ENCODE measurements at places on chromosomes 4 and X. TPM values are rescaled to one million over a fixed set of nuclear protein-coding genes. Genes with fewer than 3 reads are reported as not detected.

DNA sequence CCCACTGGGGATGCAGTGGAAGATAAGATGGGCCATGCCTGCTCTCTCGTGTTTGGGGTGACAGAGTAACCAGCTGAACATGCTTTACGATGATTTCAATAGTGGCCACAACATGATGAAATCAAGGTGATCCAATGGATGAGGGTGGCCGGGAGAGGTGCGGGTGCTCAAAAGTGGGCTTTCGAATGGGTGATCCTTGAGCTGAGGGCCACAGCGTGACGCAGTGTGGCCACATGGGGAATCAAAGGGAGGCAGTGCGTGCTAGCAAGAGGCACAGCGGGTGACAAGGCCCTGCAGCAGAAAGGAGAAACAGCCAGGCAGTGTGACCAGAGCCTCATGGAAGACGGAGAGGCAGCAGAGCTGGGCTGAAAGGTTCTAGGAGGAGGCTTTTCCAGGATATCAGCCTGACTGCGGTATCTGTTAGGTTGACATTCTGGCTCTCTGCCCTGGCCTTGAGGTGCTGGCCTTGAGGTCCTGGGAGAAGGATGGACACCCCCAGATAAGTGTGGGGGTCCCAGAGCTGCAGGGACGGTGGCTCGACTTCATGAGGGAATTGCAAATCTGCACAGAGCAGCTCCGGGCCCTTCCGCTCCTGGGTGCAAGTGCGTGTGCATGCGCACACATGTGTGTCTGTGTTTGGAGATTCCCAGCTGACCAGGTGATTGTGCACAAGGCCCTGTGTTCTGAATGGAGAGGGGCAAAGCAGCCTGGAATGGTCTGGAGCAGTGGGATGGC is 38.0 kb upstream of the GPR78 start:
- no peak overlapping the region for H3K4me3 ChIP-seq
- H3K27me3 ChIP-seq, result peaks cover 6% of the 10 kb centered on the region
- no peak for DNase-seq
- H3K36me3 ChIP-seq, result no peaks in the 10 kb centered on the region
- no peaks in the 10 kb centered on the region for H3K4me1 ChIP-seq
- no peak overlapping the region for H3K27ac ChIP-seq

DNA sequence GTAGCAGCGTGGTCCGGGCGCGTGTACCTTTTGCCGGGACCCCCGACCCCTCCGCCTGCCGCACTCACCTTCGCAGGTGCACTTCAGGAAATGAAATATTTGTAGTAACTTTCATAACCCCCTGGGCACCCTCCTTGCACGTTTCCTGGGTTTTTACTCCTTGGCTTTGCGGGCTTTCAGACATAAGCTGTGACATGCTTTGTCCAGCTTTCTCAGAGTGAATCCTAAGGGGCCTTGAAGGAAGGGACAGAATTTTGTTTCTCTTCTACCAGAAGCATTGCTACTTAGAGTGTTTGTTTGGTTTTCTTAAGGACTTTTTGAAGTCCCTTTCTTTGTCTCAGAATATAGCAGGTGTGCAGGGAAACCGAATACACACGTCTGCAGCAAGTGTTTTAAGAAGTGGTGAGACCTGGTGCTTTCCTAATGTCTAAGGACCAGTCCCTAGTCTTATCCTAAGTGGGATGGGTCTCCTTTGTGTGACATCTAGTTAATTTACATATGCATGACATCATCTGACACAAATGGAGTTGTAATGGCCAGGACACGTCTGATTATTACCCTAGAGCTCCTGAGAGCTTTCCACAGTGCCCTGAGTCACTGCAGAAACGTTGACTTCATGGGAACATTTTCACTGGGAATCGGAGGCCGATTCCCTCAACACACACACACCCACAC is 1.3 kb downstream of the FAM149A start:
- H3K36me3 ChIP-seq, result no peaks in the 10 kb centered on the region
- peaks cover 24% of the 10 kb centered on the region for H3K27me3 ChIP-seq
- H3K4me1 ChIP-seq, result no peaks in the 10 kb centered on the region
- H3K4me3 ChIP-seq, result no peak overlapping the region

- H3K36me3 ChIP-seq, result no peaks in the 10 kb centered on the region
- no peak overlapping the region for H3K4me3 ChIP-seq
- no peaks in the 10 kb centered on the region for H3K27me3 ChIP-seq
- DNase-seq, result no peak
- H3K27ac ChIP-seq, result no peak overlapping the region
- H3K4me1 ChIP-seq, result no peaks in the 10 kb centered on the region
Observed at GRCh38 chr4:82213485-82214417, 160.0 kb downstream of the HNRNPD start.

DNA sequence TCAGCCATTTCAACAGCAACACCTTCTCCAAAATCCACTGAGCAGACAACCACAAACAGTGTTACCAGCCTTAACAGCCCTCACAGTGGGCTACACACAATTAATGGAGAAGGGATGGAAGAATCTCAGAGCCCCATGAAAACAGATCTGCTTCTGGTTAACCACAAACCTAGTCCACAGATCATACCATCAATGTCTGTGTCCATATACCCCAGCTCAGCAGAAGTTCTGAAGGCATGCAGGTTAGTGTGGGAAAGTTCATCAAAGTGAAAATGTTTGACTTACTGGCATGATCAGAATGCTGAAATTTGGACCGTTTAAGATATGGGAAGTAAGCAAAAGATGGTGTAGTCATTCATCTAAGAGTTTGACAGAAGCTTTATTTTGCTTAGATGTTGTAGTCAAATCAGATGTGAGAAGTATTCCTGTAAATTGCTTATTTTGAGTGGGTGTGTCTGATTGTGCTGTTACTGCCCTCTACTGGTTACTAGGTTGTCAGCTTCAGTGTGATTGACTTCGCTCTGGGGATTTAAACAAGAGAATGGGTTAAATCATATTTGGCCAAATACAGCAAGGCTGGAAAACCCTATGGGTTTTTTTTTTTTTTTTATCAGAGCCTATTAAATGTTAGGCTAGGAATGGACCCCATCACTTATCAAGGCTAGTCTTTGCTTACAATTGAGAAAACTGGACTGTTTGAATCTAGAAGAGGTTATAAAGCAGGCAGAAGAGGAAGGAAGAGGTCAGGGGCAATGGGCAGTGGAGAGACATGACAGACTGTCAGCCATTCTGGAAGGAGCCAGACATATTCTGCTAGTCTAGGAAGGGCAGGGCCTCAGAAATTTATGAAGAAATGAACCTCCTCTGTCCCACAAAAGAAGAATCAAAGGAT is 130.3 kb downstream of the DIPK2B start:
- no peaks in the 10 kb centered on the region for H3K4me1 ChIP-seq
- H3K4me3 ChIP-seq, result no peak overlapping the region
- no peak overlapping the region for H3K27ac ChIP-seq
- peaks cover 11% of the 10 kb centered on the region for H3K36me3 ChIP-seq
- no peaks in the 10 kb centered on the region for H3K27me3 ChIP-seq

DNA sequence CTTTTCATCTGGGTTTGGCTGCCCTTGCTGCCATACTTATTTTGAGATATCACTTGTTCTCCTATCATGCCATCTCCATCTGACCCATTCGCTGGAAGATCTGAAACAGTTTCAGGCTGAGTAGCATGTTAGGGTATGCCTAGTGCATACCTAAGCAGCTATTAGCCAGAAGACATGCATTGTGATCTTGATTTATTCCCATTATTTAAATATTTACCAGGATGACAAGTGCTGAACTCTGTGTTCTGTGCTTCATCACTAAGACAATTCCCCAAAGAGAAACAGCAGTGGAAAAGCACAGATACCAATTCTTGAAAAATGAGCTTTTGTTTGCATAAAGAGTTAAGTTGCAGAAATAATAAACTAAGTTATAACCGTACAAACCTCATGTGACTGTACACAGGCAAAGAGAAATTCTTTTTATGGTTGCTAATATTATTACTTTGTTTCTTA is 271.0 kb upstream of the ARSJ start:
- peaks cover 10% of the 10 kb centered on the region for H3K4me1 ChIP-seq
- H3K36me3 ChIP-seq, result no peaks in the 10 kb centered on the region
- peak; percentile 78 for DNase-seq

DNA sequence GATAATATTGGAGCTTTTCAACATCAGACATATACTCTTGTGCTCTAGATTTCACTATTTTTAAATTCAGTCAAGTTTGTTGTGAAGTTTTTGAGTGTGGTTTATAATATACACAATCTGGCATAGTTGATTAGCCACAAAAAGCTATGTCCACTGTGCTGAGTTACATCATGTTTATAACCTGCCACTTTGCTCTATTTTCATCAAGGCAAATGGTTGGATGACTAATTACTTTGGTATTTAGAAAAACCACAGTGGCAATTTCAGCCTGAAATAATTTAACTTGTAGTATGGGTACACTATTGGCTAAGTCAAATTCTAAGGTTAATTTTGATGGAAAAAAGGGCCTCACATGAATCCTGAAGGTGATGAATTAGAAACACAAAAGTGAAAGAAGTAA is 262.6 kb downstream of the C4orf33 start:
- H3K27me3 ChIP-seq, result peaks cover 9% of the 10 kb centered on the region
- no peaks in the 10 kb centered on the region for H3K36me3 ChIP-seq
- H3K4me1 ChIP-seq, result no peaks in the 10 kb centered on the region
- peak; percentile 40 for DNase-seq
- no peak overlapping the region for H3K4me3 ChIP-seq

DNA sequence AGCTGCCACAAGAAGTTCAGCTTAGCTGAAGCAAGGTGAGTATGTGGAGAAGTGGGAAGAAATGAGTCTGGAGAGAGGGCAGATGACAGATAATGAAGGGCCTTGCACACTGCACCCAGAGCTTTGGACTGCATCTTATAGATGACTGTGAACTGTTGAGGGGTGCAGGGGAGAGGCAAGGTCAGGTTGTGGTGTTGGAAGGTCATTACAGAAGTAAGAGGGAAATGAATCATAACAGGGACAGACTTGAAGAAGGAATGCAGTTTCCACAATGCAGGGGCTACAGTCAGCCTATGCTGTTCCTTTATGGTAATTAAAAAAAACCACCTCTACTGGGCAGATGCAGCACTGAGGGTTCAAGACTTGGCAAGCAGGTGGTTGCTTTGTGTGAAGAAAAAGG is 4.8 kb upstream of the IGFBP7 start:
- H3K4me3 ChIP-seq, result no peak overlapping the region
- peaks cover 16% of the 10 kb centered on the region for H3K4me1 ChIP-seq
- no peaks in the 10 kb centered on the region for H3K36me3 ChIP-seq
- no peaks in the 10 kb centered on the region for H3K27me3 ChIP-seq
- H3K27ac ChIP-seq, result no peak overlapping the region

- no peaks in the 10 kb centered on the region for H3K4me1 ChIP-seq
- DNase-seq, result peak; percentile 52
- H3K27ac ChIP-seq, result no peak overlapping the region
- no peaks in the 10 kb centered on the region for H3K36me3 ChIP-seq
- H3K4me3 ChIP-seq, result no peak overlapping the region
- H3K27me3 ChIP-seq, result no peaks in the 10 kb centered on the region
Observed at GRCh38 chr4:21768349-21769310, 179.9 kb downstream of the KCNIP4 start.

DNA sequence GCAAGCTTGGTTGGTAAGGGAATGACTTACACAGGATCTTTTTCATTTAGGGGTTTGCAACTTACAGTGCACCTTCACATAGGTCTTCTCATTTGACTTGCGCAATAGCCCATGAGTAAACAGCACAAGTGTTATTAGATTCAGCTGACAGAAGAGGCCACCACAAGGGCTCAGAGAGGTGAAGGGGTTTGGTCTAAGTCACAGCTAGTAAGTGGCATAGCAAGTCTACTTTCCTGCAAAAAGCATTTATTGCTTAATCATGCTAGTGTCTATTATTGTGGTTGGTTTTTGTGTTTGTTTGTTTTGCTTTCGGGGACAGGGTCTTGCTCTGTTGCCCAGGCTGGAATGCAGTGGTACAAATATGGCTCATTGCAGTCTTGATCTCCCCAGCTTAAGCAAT is 83.3 kb downstream of the SPRY1 start:
- DNase-seq, result peak; percentile 10
- no peaks in the 10 kb centered on the region for H3K27me3 ChIP-seq
- H3K27ac ChIP-seq, result no peak overlapping the region
- peaks cover 14% of the 10 kb centered on the region for H3K4me1 ChIP-seq

- H3K27ac ChIP-seq, result no peak overlapping the region
- H3K27me3 ChIP-seq, result no peaks in the 10 kb centered on the region
- DNase-seq, result peak; percentile 2
- no peaks in the 10 kb centered on the region for H3K4me1 ChIP-seq
- H3K36me3 ChIP-seq, result no peaks in the 10 kb centered on the region
Observed at GRCh38 chr4:170675568-170676262, 586.0 kb upstream of the AADAT start.

- peaks cover 2% of the 10 kb centered on the region for H3K36me3 ChIP-seq
- peak overlapping the region; percentile 93 for H3K27ac ChIP-seq
- DNase-seq, result peak; percentile 82
Observed at GRCh38 chr4:94452476-94453371, 982 bp downstream of the PDLIM5 start.

- DNase-seq, result peak; percentile 8
- no peaks in the 10 kb centered on the region for H3K4me1 ChIP-seq
- no peaks in the 10 kb centered on the region for H3K36me3 ChIP-seq
Observed at GRCh38 chr4:184899261-184900134, 73.7 kb upstream of the ACSL1 start.

- no peak overlapping the region for H3K4me3 ChIP-seq
- no peaks in the 10 kb centered on the region for H3K27me3 ChIP-seq
- H3K27ac ChIP-seq, result no peak overlapping the region
- DNase-seq, result no peak
Observed at GRCh38 chr4:140630246-140630645, 61.5 kb upstream of the UCP1 start.

GRCh38 chrX:129723511-129723910 is 15.3 kb upstream of the XPNPEP2 start:
- no peak for DNase-seq
- H3K36me3 ChIP-seq, result no peaks in the 10 kb centered on the region
- no peak overlapping the region for H3K4me3 ChIP-seq
- H3K4me1 ChIP-seq, result no peaks in the 10 kb centered on the region
- peaks cover 15% of the 10 kb centered on the region for H3K27me3 ChIP-seq

DNA sequence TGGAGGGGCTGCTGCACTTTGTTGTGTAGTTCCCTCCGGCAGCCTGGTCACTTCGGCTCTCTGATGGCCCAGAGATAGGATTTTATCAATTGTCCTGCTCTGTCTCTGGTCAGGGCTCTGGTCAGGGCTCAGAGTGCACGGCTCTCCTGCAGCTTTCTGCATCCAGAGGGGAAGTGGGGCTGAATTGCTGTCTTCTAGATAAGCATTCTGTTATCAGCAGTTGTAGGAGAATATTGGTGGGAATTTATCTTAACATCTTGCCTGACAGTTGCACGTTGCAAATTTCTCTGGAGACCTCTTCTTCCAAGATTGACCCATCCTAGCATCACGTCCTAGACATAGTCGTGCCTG is 62.8 kb downstream of the FAM193A start:
- peaks cover 34% of the 10 kb centered on the region for H3K4me1 ChIP-seq
- no peak overlapping the region for H3K27ac ChIP-seq
- peaks cover 13% of the 10 kb centered on the region for H3K36me3 ChIP-seq
- H3K27me3 ChIP-seq, result no peaks in the 10 kb centered on the region
- no peak for DNase-seq

The H2BW1 gene
- not detected for total RNA-seq

The NXF3 gene
- total RNA-seq, result not detected

The MAGEE1 gene
- 0.56 TPM for total RNA-seq

Data from IMR-90 (cell line).